Activated T-cell treated with anti-CD3 and anti-CD28 coated beads for 4 hours (primary cell): ENCODE measurements at places on chromosomes 6 and 20.

GRCh38 chr6:34877869-34878485 is 9.9 kb downstream of the TAF11 start:
- DNase-seq = no peak

GRCh38 chr6:132530293-132530974 is 7.6 kb upstream of the TAAR9 start:
- peak; percentile 65 for DNase-seq

GRCh38 chr6:99810942-99811620 is 182.9 kb downstream of the MCHR2 start:
- DNase-seq = no peak

- no peak for DNase-seq
These were observed 216.7 kb downstream of the ZDHHC14 start for GRCh38 chr6:157597461-157598312.

- no peak for DNase-seq
These were observed 295.7 kb downstream of the CDC5L start for GRCh38 chr6:44682987-44683779.

- DNase-seq = no peak
These were observed 4.1 kb downstream of the MYLK4 start for GRCh38 chr6:2746557-2747061.

DNA sequence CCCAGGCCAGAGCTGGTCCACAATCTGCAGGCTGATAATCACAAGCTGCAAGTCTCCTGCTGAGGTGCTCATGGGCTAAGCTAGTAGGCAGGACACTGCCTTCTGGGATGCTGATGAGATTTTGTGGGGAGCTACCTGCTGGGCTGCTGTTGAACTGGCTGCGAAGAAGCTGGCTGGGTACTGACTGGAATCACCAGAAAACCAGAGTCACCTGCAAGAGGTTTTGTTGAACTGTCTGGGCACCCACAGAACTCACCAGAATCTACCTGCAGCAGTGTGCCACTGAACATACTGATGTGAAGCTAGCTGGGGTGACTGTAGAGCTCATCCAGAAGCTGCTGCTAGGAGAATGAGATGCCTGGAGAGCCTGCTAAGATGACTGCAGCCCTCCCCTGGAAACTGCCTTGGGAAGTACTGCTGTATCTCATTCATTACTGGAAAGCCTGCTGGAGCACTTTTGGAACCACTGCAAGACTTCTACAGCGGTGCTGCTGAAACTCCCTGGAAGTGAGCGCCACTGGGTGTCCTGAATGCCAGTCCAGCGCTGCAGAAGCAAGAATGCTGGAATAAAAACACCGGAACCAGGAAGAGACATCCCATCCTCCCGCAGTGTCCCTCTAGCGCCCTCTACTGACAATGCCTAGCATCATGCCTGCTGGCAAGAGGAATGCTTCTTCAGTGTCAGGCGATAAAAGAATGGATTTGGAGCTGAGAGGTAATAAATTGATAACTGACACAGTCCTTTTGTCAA is 64.9 kb upstream of the ARHGAP18 start:
- DNase-seq = peak; percentile 11

GRCh38 chr6:168302534-168302933 is 17.0 kb downstream of the DACT2 start:
- DNase-seq = no peak

GRCh38 chr6:33781131-33781975 is 7.6 kb downstream of the LEMD2 start:
- no peak for DNase-seq

DNA sequence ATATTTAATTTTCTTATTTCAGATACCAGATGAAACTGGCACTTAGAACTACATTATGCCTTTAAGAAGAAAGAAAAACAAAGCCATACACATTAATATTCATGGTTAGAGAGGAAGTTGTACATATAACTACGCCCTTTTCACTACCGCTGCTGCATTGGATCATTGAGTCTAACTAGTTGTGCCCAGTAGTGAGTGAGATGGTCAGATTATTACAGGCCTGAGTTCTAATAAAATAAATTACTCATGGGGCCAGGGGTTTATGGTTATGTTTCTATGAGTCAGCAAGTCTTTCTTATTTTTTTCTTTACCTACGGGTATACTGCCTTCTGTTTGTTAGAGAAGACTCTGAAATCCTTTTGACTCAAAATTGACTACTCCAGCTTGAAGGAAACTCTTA is 11.5 kb downstream of the RIOK1 start:
- DNase-seq = no peak

GRCh38 chr6:108596956-108597355 is 36.2 kb downstream of the FOXO3 start:
- no peak for DNase-seq

- DNase-seq = no peak
These were observed 25.2 kb downstream of the HLA-A start for GRCh38 chr6:29967379-29968010.

DNA sequence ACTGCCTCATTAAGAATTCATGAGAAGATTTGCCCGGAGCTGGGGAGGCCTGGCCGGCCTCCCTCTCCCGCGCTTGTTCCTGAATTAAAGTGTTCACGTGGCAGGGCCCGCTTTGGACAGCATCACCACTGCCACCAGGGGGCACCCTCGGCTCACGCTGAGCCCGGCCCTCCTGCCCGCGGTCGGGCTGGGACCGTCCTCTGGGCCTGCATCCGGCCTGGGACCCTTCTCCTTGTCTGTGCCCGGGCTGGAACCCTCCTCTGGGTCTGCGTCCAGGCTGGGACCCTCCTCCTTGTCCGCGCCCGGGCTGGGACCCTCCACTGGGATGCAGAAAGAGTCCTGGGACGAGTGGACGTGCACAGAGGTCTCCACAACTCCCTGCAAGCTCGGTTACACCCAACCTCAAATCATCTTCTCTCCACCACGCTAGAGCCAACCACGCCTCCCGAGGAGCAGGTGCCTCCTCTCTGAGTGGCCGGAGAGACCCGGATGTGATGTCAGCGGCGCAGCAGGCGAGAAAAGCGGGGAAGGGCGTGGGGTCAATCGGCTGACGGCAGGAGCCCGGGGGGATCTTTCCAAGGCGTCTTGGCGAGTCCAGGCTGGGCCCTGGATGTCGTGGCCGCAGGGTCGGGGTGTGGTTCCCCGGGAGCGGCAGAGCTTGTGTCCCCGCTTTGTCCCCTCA is 50.9 kb upstream of the DACT2 start:
- DNase-seq = peak; percentile 29

DNA sequence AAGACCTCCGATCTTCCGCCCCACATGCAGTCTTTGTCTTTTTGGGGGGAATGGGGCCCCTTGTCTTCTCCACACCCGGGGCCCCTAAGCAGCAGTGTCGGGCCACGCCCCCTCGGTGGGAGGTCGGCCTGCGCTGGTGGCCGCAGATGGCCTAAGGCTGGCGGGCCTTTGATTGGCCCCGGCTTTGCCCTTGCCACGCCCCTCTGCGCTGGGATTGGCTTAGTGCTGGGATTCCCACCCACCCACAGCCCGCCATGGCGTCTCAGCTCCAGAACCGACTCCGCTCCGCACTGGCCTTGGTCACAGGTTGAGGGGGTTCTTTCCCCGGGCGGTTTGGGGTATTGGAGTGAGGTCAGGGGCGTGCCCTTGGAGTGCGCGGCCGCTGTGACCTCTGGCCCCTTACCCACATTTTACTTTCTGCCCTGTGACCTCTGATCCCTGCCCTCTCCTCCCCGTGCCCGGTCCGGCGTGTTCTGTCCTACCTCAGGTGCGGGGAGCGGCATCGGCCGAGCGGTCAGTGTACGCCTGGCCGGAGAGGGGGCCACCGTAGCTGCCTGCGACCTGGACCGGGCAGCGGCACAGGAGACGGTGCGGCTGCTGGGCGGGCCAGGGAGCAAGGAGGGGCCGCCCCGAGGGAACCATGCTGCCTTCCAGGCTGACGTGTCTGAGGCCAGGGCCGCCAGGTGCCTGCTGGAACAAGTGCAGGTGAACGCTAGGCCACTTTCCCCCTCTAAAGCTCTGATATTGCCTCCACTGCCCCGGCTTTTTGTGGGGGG is at the start of gene HSD17B8:
Gene HSD17B8 (plus strand): TSS at position 241 of the 776 bp plus-strand sequence. CDS start 14 bp downstream, at position 255.
- DNase-seq = peak; percentile 89

DNA sequence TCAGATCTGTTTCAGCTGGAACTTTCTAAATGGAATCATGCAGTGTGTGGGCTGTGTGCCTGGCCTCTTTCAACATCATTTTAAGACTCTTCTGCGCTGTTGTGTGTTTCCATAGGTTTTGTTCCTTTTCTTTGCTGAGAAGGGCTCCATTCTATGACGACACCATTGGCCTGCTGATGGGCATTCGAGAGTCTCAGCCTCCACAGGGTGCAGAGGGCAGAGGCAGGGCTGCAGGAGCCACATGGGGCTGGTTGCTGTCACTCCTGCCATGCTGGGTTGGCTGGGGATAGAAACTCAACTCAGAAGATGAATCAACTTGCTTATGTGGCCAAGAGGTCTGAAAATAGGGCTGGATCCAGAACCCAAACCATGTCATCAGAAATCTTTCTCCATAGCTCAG is 68.5 kb upstream of the SLCO4A1 start:
- no peak for DNase-seq

GRCh38 chr6:104326173-104327001 is 533.3 kb downstream of the HACE1 start:
- DNase-seq = no peak

- DNase-seq = no peak
These were observed 154.7 kb upstream of the SGK1 start for GRCh38 chr6:134472661-134473060.

DNA sequence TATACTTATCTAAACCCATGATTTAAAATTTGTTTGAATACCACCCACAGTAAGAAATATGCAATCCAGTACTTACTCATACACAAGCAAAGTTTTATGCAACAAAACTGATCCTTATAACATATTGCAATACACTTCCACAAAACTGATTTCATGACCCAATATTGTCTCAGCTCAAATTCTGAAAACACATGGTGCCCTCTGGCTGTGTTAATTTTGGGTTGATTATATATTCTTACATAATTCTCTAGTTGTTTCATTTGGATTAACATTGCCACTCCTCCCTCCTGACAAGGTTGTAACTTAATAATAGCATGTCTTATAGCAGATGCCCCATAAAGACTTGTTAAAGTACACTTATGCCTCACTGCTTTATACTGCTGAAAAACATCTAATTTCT is 73.0 kb upstream of the TULP1 start:
- DNase-seq = no peak
